Vagina (tissue), 2 donors: ENCODE measurements at places on chromosomes 16 and 17.

DNA sequence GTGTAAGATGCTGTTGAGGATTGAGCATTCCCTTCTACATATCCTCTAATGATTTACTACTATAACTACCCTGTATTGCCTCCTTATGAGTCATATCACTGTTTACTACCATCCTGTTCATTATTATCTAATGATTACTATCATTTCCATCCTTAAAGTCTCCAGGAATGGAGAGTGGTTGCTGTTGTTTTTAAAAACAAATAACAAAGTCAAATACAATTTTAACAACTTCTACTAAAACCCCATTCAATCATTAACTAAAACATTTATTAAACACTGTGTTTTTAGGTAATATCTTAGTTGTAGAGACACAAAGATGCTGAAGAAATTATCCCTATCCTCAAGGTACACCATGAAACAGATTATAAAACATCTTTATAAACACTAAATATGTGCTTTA lies 126.9 kb downstream of the BRIP1 start:
- DNase-seq = no peak

- DNase-seq = no peak
Observed at GRCh38 chr16:66334853-66335574, 31.5 kb upstream of the CDH5 start.

DNA sequence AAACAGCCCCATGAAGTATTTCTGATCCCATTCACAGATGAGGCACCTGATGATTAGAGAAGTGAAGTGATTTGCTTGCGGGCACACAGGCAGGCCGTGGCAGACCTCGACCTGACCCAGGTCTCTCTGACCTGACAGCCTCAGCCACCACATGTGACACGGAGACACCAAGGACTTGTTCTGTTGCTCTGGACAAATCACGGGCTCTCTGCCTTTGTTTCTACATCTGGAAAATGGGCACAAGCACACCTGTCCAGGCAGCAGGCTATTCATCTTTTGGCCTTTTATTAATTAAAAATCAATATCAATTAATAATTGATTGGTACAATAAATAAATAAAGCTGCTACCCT lies 3.4 kb downstream of the MAP3K14 start:
- no peak for DNase-seq

DNA sequence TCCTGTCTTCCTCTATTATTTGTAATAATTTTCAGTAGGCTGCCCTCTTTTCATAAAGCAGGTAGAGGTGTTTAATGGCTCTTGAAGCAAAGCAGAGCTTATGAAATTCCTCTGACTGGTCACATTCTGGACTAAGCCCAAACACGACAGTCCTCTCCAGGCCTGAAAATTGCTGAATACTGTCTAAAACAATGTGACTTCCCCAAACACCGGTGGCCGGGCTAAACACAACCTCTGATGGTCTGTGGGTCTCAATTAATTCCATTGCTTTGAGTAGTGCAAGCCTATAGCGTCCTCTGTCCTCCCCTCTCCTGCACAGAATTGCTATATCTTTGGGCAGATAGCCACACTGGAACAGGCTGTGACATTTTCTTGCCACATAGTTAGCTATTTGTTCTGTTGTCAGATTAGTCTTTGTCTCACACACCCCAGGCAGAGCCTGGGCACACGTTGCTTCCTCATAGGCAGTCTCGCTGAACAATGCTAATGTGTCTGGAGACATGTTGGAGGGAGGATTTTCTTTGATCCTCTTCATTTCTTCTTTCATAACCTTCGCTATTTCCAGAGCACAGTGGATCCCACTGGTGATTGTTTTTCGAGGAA lies 10.8 kb upstream of the SLFN12L start:
- DNase-seq = no peak

- DNase-seq = no peak
Observed at GRCh38 chr16:67384778-67385510, 8.4 kb downstream of the TPPP3 start.

DNA sequence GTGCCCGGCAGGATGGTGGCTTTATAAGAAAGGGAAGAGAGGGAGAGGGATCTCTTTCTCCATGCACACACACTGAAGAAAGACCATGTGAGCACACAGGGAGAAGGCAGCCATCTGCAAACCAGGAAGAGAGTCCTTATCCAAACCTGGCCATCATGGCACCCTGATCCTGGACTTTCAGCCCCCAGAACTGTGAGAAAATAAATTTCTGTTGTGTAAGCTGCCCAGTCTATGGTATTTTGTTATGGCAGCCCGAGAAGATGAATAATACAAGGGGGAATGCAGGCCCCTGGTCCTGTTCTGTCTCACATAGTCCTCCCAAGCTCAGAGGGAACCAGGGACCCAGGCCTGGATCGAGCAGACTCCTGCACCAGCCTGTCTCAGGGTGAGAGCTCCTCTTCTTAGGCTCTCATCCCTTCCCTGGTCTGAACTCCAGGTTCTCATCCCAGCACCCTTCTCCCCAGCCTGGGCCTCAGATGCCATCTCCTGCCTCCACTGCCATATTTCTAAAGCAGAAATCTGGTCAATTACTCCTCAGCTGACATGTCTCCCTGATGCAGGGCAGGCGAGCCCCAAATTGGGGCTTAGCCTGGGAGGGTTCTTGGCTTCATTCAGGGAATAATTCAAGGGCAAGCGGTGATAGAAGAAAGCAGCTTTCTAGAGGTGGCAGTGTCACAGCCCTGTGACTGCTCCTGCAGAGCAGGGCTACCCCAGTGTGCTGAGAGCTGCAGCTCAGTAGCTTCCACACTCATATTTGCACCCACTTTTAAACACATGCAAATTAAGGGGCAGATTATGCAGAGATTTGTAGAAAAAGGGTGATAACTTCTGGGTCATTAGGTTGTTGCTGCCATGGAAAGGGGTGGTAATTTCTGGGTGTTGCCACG lies 28.8 kb downstream of the IGFBP4 start:
- no peak for DNase-seq

DNA sequence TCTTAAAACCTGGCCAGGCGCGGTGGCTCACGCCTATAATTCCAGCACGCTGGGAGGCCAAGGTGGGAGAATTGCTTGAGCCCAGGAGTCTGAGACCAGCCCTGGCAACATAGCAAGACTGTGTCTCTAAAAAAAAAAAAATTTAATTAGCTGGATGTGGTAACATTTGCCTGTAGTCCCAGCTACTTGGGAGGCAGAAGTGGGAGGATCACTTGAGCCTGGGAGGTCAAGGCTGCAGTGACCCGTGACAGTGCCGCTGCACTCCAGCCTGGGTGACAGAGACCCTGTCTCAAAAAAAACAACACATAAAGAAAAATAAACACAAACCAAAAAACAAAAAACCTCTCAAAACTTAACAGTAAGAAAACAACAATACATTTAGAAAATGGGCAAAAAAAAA lies 106.3 kb downstream of the SMG6 start:
- no peak for DNase-seq

- no peak for DNase-seq
Observed at GRCh38 chr17:62675260-62675659, 47.8 kb downstream of the MRC2 start.

DNA sequence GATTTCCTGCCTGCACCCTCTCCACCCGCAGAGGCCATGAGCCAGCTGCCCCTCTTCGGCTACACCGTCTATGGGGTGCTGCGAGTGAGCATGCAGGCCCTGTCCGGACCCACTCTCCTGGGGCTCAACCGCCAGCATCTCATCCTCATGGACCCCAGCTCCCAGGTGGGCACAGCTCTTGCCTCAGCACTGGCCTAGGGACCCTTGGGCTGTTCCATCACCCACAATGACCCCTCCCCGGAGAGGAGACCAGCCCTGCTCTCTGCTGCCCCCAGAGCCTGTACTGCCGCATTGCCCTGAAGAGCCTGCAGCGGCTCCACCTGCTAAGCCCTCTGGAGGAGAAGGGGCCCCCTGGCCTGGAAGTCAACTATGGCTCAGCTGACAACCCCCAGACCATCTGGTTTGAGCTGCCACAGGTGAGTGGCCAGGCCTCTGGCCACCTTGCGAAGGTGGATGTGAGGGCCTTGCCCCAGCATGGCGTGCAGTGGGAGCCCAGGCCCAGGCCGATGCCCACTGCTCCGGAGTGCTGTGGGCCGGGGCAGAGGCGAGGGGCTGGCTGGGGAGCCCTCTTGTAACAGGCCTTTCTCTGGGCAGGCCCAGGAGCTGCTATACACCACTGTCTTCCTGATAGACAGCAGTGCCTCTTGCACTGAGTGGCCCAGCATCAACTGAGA lies 7.3 kb upstream of the SMIM5 start:
- no peak for DNase-seq

- no peak for DNase-seq
Observed at GRCh38 chr17:57288773-57289121, 32.4 kb downstream of the MSI2 start.

- no peak for DNase-seq
Observed at GRCh38 chr17:17052462-17053221, 10.4 kb downstream of the MPRIP start.

GRCh38 chr16:794091-794822 lies 5.8 kb downstream of the CHTF18 start:
- no peak for DNase-seq

DNA sequence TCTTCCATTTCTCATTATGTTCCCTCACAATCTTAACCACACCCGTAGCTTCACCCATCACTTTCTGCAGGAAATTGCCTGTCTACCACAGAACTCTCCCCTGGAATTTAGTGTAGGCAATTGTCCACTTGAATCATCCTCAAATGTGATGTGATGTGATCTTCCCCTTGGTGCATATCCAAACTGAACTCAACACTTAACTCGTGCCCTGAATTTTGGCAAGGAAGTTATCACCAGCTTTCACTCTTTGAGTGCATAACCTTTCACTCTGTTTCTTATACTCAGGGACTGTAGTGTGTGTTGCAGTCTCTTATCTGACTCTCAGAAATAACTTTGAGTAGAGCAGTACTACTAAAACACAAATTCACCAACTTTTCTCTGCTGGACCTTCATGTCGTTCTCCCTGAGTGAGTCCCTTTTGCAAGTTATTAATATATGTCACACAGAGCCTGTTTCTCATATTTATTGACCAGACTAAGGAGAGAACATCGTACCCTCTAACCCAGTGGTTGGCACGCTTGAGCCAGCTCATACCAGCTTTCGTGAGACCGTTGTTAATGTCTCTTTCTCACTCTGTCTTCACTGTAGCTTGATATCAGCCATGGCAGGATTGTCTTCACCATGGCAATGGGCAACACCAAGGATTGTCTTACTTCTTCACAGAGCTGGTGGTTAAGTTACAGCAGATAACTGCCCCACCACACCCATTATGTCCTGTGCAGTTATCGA lies 558.9 kb upstream of the HSBP1 start:
- DNase-seq = no peak

DNA sequence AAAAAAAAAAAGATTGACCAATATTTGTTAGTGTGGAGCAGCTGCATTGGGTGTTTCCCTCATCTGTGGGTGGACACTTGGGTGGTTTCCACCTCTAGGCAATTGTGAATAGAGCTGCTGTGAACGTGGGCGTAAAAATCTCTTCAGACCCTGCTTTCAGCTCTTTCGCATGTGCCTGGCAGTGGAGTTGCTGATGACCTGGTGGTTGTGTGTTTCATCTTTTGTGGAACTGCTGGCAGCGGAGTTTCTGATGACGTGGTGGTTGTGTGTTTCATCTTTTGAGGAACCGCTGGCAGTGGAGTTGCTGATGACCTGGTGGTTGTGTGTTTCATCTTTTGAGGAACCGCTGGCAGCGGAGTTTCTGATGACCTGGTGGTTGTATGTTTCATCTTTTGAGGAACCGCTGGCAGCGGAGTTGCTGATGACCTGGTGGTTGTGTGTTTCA lies 21.4 kb downstream of the ZC3H18 start:
- DNase-seq = no peak

- no peak for DNase-seq
Observed at GRCh38 chr16:53083119-53083518, 28.3 kb downstream of the CHD9 start.

DNA sequence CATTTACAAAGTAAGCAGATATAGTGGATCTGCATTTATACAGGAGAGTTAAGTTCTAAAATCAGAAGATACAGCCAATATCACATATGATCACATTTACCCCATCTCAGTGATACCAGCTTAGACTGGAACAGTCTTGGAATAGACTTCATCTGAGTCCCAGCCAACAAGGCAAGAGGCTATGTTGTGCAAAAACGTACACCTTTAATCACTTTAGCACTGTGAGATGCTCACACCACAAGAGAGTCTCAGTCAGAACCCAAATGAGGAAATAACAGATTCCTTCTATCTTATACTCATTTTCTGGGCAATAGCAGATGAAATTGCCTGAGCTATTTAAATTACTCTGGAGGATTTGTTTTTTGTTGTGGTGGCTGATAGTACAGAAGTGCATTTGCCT lies 145.6 kb downstream of the ANKFN1 start:
- no peak for DNase-seq

DNA sequence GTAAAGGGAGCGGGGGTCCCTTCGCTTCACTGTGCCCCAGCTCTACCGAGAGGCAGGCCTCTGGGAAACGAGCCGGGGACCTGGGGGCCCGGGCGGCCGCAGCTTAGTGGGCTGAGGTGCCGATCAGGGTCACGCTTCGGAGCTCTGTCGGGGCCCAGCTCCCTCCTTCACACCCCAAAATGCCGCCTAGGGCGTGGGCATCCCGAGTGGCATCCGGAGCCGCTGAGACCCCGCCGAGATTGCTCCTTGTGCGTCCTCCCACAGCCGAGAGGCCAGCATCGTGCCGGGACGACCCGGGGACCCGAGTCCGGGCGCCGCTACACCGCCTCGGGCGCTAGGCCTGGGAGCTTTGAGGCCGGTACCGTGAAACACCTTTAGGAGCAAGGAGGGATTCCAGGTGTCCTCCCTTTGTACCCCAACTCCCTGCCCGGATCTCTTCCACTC lies 1.3 kb downstream of the SALL1 start:
- DNase-seq = no peak

GRCh38 chr17:45784293-45784740 lies at the start of gene CRHR1:
CRHR1 (plus strand) TSS chr17:45784320; CDS start chr17:45784545, 225 bp downstream.
- DNase-seq = no peak

DNA sequence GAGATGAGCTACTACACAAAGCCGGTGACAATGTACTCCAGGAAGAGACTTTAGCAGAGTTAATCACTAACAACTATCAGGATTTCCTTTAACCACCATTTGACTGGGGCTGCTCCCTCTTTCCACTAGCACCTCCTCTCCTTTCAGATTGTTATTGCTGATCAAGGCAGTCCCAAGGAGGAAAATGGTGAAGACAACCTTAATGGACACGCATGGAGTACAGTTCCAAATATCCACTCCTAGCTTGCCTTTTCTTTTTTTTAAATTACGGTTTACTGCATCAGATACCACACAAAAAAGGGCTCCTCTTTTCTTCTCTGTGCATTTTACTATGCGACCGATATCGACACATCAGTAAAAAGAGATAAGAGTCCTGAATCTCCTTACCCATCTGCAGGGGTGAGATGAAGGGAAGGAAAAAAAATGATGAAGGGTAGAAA lies 30.9 kb downstream of the FAM222B start:
- DNase-seq = no peak

GRCh38 chr17:46109603-46110189 lies 83.5 kb downstream of the KANSL1 start:
- DNase-seq = no peak
